ENCODE measurements at places on chromosomes 1 and 21. TPM values are rescaled to one million over a fixed set of nuclear protein-coding genes. Genes with fewer than 3 reads are reported as not detected.
A peak's percentile ranks its signal among the peaks of the same experiment; 100 is the strongest.

The CD1C gene
- not detected for total RNA-seq

GRCh38 chr1:8031176-8031785 is 5.2 kb upstream of the ERRFI1 start:
- DNase-seq, result peak; percentile 86

GRCh38 chr21:42311816-42312625 is 3.2 kb downstream of the TFF3 start:
- no peak for DNase-seq

DNA sequence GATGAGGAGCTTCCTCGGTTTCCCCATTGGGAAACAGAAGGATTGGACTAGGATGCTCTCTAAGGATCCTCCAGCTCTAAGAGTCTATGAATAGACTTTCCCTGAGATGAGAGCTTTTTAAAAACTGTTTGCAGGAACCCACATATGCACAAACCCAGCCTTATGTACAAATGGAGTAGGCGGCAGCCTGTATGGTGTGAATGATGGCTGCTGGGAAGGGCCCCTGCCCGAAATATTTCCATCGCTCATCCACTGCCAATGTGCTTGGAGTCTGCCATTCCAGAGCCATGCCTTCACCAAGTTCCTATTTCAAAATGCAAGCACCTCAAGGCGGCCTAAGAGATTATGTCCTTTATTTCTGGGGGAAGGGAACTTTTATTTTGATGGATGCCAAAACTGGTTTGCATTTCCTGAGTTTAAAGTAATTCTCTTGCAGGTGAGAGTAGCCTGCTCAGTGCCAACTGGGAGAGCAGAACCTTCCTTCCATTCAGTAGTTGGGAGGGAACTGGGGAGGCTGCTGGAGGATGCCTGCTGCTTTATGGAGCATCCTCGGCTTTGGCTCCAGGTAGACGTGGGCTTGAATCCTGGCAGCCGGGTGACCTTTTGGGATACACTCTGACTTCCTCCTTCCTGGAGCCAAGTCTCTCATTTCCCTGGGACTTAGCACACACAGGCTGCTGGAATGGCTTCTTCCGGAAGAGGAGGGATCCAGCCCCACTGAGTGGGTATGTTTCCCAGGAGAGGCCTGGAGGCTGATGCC is 165.9 kb downstream of the ACTL8 start:
- no peak for DNase-seq

The TARS2 gene
- total RNA-seq, result 15.9 TPM

The NUDT4B gene
- total RNA-seq, result 72.0 TPM

- DNase-seq, result no peak
Measured at GRCh38 chr1:110606657-110607535, 738 bp upstream of the KCNA2 start.

GRCh38 chr1:8348777-8349472 is 31.0 kb downstream of the SLC45A1 start:
- DNase-seq, result peak; percentile 57

GRCh38 chr1:71295350-71295749 is 214.5 kb upstream of the ZRANB2 start:
- no peak for DNase-seq

- no peak for DNase-seq
Measured at GRCh38 chr1:53270873-53271272, 32.6 kb upstream of the MAGOH start.

DNA sequence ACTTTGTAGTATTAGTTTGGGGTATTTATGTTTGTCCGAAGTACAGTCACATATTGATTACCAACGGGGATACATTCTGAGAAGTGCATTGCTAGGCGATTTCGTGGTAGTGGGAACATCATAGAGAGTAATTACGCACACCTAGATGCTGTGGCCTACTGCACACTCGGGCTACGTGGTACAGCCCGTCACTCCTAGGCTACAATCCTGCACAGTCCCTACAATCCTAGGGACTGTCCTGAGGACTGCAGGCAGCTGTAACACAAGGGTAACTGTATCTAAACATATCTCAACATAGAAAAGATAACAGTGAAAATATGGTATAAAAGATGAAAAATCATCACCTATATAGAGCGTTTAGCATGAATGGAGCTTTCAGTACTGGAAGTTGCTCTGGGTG is 18.6 kb downstream of the EXOC8 start:
- no peak for DNase-seq

- DNase-seq, result no peak
Measured at GRCh38 chr1:94527447-94528031, 14.0 kb downstream of the F3 start.

The AKR7A3 gene
- total RNA-seq, result 0.36 TPM

The PTPRC gene
- not detected for total RNA-seq

The CDC14A gene
- total RNA-seq, result 6.3 TPM

GRCh38 chr1:93349231-93350135 is 3.8 kb downstream of the DR1 start:
- DNase-seq, result peak; percentile 40

The CASQ1 gene
- total RNA-seq, result 0.18 TPM

GRCh38 chr1:80375662-80376061 is 1369.1 kb upstream of the ADGRL4 start:
- peak; percentile 67 for DNase-seq

The HAO2 gene
- total RNA-seq, result not detected

DNA sequence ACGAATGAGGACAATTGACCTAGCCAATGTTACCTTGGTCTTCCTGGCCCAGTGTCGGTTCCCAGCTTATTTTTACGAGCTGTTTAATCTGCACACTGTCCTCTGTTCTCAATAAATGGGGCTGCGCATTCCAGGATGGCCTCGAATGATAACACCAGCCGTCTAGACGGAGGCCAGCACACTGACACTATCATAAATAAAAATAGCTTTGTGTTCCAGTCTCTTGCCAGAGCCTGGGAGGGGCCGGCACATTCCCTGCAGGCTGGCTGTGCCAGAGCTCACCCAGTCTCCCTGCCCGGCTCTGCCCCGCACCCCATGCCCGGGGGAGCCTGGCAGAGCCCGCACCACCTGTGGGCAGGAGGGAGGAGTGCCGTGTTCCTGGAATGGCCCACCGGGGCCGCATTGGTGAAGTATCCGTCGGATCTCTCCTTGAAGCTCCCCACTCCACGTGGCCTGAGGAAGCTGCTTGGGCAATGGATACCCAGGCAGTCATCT is 92.1 kb downstream of the SPSB1 start:
- no peak for DNase-seq

- DNase-seq, result no peak
Measured at GRCh38 chr1:192159781-192160180, 1.5 kb downstream of the RGS18 start.

The MYOG gene
- not detected for total RNA-seq

- no peak for DNase-seq
Measured at GRCh38 chr1:84409888-84410287, 11.6 kb downstream of the DNASE2B start.

The FMO5 gene
- total RNA-seq, result 1.8 TPM

- no peak for DNase-seq
Measured at GRCh38 chr1:27664291-27664690, 7.7 kb downstream of the IFI6 start.

- DNase-seq, result peak; percentile 56
Measured at GRCh38 chr1:145982010-145982723, 14.2 kb downstream of the TXNIP start.

The HSPB7 gene
- total RNA-seq, result 8.9 TPM

The EDEM3 gene
- total RNA-seq, result 47.0 TPM

GRCh38 chr1:47963568-47964358 is 33.4 kb downstream of the TRABD2B start:
- no peak for DNase-seq

DNA sequence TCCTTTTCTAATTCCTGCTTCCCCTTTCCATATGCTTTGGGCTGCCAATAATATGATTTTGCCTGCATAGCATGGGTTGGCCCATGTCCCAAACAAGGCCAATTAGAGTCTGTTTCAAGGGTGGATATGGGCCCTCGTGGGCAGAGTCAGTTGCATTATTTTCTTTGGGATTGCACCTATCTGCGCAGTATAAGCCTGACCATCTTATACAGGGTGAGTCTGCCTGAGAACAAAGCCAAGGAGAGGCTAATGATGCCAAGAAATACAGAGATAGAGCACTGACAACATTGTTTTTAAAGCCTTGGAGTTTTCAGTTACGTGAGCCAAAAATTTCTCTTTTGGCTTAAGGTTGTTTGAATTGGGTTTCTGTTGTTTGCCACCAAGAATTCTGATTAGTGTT is 18.6 kb downstream of the OVAAL start:
- peak; percentile 98 for DNase-seq

The G0S2 gene
- total RNA-seq, result 146 TPM

Measured in fibroblast of the aortic adventitia (primary cell).